ENCODE measurements at places on chromosomes 11 and 22. TPM values are rescaled to one million over a fixed set of nuclear protein-coding genes. Genes with fewer than 3 reads are reported as not detected.

GRCh38 chr22:19397734-19398104 lies 33.8 kb downstream of the HIRA start:
- no peaks in the 10 kb centered on the region for H3K4me1 ChIP-seq
- no peaks in the 10 kb centered on the region for H3K27me3 ChIP-seq
- H3K36me3 ChIP-seq, result no peaks in the 10 kb centered on the region
- H3K27ac ChIP-seq, result no peak overlapping the region
- DNase-seq, result no peak
- H3K4me3 ChIP-seq, result no peak overlapping the region

- H3K36me3 ChIP-seq, result no peaks in the 10 kb centered on the region
- no peaks in the 10 kb centered on the region for H3K27me3 ChIP-seq
- DNase-seq, result no peak
Observed at GRCh38 chr22:50148991-50149721, 21.4 kb upstream of the PANX2 start.

DNA sequence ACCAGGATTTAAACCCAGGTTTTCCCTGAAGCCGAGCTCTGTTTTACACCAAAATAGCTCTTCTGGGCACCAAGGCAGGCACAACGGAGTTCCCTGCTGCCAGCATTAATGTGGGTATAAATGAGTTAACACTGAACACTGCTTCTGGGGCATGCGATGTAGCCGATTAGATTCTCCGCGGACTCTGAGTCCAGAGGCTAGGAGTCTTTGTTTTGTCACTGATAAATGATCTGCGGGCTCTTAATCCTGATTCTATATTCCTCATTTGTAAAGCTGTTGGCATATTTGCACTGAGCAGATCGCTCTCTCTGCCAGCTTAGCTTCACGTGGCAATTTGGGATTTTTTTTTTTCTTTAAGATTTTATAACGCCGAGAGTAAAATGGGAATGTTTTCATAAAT lies 16.8 kb upstream of the LDLRAD3 start:
- no peak overlapping the region for H3K4me3 ChIP-seq
- DNase-seq, result no peak
- no peaks in the 10 kb centered on the region for H3K27me3 ChIP-seq

GRCh38 chr11:12240677-12241076 lies 130.3 kb downstream of the MICAL2 start:
- H3K4me1 ChIP-seq, result no peaks in the 10 kb centered on the region
- H3K27ac ChIP-seq, result no peak overlapping the region
- DNase-seq, result no peak

DNA sequence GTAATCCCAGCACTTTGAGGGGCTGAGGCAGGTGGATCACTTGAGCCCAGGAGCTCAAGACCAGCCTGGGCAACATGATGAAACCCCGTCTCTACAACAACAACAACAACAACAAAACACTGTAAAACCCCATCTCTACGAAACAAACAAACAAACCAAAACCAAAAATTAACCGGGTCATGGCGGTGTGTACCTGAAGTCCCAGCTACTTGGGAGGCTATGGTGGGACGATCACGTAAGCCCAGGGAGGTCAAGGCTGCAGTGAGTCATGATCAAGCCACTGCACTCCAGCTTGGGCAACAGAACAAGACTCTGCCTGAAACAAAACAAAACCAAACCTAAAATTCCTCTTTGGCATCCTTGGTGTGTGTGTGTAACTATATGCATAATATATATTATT lies 7.0 kb upstream of the POLA2 start:
- no peak overlapping the region for H3K4me3 ChIP-seq
- H3K4me1 ChIP-seq, result no peaks in the 10 kb centered on the region
- no peaks in the 10 kb centered on the region for H3K36me3 ChIP-seq
- no peak for DNase-seq
- H3K27ac ChIP-seq, result no peak overlapping the region
- H3K27me3 ChIP-seq, result no peaks in the 10 kb centered on the region

DNA sequence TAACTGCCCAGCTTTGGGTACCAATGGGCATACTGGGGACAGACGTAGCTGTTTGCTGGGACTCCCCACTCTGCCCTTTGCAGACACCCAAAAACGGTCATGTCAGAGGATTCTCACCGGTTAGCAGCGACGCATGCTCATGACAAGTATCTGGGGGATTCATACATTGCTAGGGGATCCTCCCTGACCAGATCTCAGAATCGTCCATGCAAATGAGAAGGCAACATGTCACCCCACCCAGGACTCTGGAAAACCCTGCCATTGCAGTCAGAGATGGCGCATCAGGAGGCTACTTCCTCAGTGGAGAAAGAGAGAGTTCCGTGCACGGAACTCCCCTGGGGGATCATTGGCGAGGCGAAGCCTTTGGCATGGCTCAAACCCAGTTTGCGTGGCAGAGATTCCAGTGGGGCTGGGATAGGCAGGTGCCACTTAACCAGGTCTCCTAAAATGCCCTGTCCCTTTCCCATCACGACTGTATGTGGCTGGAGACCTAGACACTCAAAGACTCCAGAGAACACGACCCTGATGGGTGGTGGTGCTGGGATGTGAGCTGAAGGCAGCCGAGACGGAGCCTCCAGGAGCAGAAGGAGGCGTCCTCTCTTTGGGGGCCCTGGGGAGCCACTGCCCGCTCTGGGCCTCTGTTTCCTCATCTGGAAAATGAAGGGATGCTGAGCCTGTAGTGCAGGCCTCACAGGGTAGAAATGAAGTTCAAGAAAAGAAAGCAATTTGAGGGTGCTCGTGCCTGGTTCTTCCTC lies 4.9 kb downstream of the RGL4 start:
- no peaks in the 10 kb centered on the region for H3K4me1 ChIP-seq
- no peak overlapping the region for H3K27ac ChIP-seq
- H3K27me3 ChIP-seq, result no peaks in the 10 kb centered on the region
- no peaks in the 10 kb centered on the region for H3K36me3 ChIP-seq

GRCh38 chr11:7514099-7514591 lies 346 bp downstream of the PPFIBP2 start:
- no peaks in the 10 kb centered on the region for H3K27me3 ChIP-seq
- no peak for DNase-seq
- H3K4me3 ChIP-seq, result peak overlapping the region; percentile 59
- no peaks in the 10 kb centered on the region for H3K36me3 ChIP-seq
- H3K4me1 ChIP-seq, result no peaks in the 10 kb centered on the region

DNA sequence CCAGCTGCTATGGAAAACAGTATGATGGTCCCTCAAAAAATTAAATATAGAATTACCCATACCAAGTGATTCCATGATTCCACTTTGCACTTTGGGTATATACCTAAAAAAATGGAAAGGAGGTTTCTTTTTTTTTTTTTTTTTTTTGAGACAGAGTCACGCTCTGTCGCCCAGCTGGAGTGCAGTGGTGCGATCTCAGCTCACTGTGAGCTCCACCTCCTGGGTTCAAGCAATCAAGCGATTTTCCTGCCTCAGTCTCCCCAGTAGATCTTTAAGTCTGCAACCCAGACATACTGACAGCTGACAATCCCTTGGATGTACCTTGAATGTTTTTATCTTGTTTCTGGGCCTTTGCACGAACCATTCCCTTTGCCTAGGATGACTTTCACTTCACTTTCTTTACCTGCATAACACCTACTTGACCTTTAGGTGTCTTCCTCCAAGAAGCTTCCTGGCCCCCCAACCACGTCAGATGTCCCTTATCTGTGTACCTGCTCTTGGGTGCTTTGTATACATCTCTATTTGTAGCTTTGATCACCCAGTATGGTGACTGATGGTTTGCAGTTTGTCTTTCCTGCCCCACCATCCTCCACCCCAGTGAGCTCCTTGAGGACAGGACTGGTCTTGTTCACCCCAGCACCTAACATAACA lies 11.6 kb downstream of the UCP3 start:
- DNase-seq, result no peak
- no peaks in the 10 kb centered on the region for H3K36me3 ChIP-seq
- no peak overlapping the region for H3K27ac ChIP-seq
- no peaks in the 10 kb centered on the region for H3K4me1 ChIP-seq
- no peaks in the 10 kb centered on the region for H3K27me3 ChIP-seq

DNA sequence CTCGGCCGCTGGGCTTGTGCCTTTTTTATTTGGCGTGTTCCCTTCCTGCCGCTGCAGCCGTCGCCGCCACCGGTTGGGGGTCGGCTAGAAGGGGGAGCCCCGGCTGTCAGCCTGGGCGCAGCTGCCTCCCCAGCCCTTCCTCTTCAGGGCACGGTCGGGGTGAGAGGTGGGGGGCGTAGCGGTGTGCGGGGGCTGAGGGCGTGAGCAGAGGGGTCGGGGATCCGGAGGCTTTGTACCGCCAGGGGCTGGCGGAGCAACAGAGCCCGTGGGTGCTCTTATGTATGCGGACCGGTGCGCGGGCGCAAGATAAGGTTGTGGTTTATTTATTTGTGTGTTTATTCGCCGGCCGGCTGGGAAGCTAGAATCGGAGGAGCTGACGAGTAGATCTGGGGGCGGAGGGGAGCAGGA lies 477 bp downstream of the ZBTB16 start:
- no peaks in the 10 kb centered on the region for H3K36me3 ChIP-seq
- H3K4me1 ChIP-seq, result peaks cover 2% of the 10 kb centered on the region
- H3K27me3 ChIP-seq, result no peaks in the 10 kb centered on the region
- peak overlapping the region; percentile 100 for H3K27ac ChIP-seq
- DNase-seq, result peak; percentile 55

- no peak for DNase-seq
- no peak overlapping the region for H3K4me3 ChIP-seq
Observed at GRCh38 chr11:80925321-80925720, 1484.5 kb upstream of the TENM4 start.

DNA sequence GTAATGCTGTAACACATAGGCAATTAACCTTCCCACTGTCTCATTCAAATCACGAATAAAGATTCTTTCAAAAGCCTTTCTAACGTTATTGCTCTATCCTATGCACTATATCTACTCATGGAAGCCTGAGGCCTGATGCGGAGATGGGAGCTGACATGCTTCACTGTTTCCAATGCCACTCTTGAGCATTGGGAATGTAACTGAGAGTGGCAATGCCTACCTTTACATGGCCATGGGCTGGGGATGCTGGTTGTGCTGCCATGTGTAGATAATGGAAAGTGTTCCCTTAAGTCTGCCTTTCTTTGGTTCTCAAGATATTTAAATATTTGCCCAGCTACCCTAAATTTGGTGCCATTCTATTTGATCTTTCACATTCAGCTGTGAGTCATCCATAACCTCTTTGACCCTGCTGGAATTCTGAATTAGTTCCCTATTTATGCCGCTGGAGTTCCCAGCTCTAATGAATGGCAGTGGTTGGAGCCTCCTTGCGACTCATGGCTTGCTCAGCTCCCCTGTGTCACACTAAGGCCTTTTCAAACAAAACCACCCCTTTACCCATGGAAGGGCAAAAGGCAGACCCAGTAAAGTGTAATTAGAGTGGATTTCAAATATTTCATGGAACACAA lies 21.4 kb upstream of the DKK3 start:
- H3K36me3 ChIP-seq, result no peaks in the 10 kb centered on the region
- no peak for DNase-seq
- no peak overlapping the region for H3K27ac ChIP-seq

- no peak overlapping the region for H3K27ac ChIP-seq
- H3K4me3 ChIP-seq, result no peak overlapping the region
- no peaks in the 10 kb centered on the region for H3K36me3 ChIP-seq
- no peaks in the 10 kb centered on the region for H3K27me3 ChIP-seq
- no peaks in the 10 kb centered on the region for H3K4me1 ChIP-seq
Observed at GRCh38 chr11:123107945-123108495, 46.1 kb upstream of the HSPA8 start.

GRCh38 chr22:46297151-46297812 lies 612 bp downstream of the GTSE1 start:
- H3K36me3 ChIP-seq, result no peaks in the 10 kb centered on the region
- no peak overlapping the region for H3K27ac ChIP-seq
- DNase-seq, result peak; percentile 32

DNA sequence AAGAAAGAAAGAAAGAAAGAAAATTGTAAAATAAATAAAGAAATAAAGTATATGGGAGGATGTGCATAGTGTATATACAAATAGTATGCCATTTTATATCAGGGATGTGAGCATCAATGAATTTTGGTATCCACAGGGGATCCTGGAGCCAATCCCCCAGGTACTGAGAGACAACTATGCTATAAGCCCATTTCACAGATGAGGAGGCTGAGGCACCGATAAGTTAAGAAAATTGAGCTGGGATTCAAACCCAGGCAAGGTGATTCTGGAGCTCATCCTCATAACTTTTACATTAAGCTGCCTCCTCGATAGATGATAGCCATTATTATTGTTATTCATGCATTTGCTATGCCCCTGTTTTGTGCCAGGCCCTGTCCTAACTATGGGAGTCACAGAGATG lies 47.0 kb upstream of the ACCSL start:
- H3K4me1 ChIP-seq, result peaks cover 3% of the 10 kb centered on the region
- H3K4me3 ChIP-seq, result no peak overlapping the region
- no peaks in the 10 kb centered on the region for H3K27me3 ChIP-seq
- no peaks in the 10 kb centered on the region for H3K36me3 ChIP-seq
- H3K27ac ChIP-seq, result no peak overlapping the region

- H3K36me3 ChIP-seq, result no peaks in the 10 kb centered on the region
- H3K27ac ChIP-seq, result no peak overlapping the region
- H3K4me3 ChIP-seq, result no peak overlapping the region
- DNase-seq, result no peak
Observed at GRCh38 chr11:60935676-60936442, 11.6 kb downstream of the TMEM132A start.

- peak; percentile 22 for DNase-seq
- no peaks in the 10 kb centered on the region for H3K4me1 ChIP-seq
- no peaks in the 10 kb centered on the region for H3K36me3 ChIP-seq
- H3K27me3 ChIP-seq, result no peaks in the 10 kb centered on the region
- H3K4me3 ChIP-seq, result no peak overlapping the region
- peak overlapping the region; percentile 4 for H3K27ac ChIP-seq
Observed at GRCh38 chr22:17198170-17199002, 20.8 kb downstream of the ADA2 start.

GRCh38 chr22:18078329-18079041 lies 695 bp downstream of the PEX26 start:
- peak overlapping the region; percentile 75 for H3K4me3 ChIP-seq
- no peaks in the 10 kb centered on the region for H3K27me3 ChIP-seq
- no peaks in the 10 kb centered on the region for H3K36me3 ChIP-seq
- peak overlapping the region; percentile 82 for H3K27ac ChIP-seq
- peaks cover 7% of the 10 kb centered on the region for H3K4me1 ChIP-seq

GRCh38 chr11:103808252-103808651 lies 228.2 kb upstream of the DDI1 start:
- no peak overlapping the region for H3K4me3 ChIP-seq
- no peaks in the 10 kb centered on the region for H3K36me3 ChIP-seq

DNA sequence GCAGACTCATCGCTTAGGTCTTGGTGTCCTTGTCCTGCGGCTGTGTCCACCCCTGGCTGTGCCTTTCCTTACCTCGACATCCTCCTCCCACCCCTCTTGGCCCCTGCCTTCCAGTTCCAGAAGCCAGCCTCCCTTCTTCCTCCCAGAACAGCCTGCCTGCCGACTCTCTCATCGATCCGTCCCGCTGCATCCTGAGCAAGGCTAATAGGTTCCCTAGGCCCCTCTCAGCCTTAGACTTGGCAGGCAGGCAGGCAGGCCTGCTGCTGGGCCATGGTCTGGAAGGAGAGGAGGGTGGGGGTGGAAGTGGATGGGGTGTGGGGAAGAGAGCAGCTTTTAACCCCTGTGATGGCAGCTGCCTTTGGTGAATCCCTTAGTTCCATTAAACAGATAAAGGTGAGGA lies 196.7 kb upstream of the TBCEL start:
- DNase-seq, result no peak
- no peak overlapping the region for H3K4me3 ChIP-seq
- H3K36me3 ChIP-seq, result no peaks in the 10 kb centered on the region

Gene NAALADL1
- 0.59 TPM for total RNA-seq

Gene SEPTIN5
- total RNA-seq, result 20.0 TPM

Gene NRIP3
- total RNA-seq, result 4.2 TPM

Gene OR2AG2
- total RNA-seq, result 0.14 TPM

Gene SMPD1
- total RNA-seq, result 19.4 TPM

Gene PARVG
- total RNA-seq, result 5.0 TPM

Gene ADM2
- 0.95 TPM for total RNA-seq

Measured in uterus (tissue), 4 donors.